Fibroblast of skin of right quadriceps (primary cell): ENCODE measurements at places on chromosomes 1 and 21.
A peak's percentile ranks its signal among the peaks of the same experiment; 100 is the strongest.

DNA sequence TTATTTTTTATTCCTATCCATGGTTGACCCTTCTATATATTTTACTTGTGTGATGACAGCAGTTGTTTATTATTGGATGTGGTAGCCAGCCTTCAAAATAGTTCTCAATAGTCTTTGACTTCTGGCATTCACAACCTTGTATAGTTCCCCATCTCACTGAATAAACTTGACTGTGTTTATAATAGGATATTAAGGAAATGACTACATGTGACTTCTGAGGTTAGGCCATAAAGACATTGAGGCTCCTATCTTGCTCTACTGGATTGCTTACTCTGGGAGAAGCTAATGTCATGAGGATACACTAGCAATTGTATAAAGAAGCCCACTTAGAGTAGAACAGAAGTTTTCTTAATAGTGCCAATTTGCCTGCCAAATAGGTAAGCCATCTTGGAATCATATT is 231.8 kb downstream of the NEGR1 start:
- DNase-seq = no peak

DNA sequence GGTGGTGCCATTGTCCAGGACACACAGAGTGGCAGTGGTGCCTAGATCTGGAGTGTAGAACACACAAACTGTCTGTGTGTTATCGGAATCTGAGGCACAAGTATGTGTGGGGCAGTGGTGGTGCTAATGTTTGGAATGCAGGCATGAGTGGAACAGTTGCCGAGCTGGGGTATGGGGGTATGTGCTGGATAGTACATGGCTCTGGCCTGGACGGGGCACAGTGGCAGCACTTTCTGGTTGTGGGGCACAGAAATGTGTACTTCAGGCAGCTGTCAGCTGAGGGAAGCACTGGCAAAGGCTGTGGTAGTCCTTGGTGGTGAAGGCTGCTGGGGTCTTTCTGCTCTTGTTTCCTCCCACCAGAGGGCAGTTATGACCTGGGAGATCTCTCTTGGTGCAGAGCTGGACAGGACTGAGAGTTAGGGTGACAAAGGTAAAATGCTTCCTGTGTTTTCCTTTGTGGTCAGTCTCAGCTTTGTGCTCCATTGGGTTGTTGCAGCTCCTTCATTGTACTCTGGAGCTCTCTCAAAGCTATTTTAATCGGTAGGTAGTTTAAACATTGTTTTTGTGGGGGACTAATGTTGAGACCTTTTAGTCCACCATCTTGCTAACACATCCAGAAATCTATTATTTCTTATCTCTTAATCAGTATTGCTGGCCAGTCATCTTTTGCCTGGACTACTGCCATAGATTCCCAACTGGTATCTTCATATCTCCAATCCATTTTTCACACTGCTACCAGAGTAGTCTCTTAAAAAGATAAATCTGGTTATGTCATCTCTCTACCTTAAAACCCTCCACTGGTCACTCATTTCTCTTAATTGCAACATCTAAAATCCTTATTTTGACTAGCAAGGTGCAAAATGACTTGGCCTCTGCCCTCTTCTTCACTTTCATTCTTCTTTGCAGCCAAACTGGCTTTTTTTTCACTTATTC is 83.9 kb upstream of the NBPF4 start:
- DNase-seq = no peak

DNA sequence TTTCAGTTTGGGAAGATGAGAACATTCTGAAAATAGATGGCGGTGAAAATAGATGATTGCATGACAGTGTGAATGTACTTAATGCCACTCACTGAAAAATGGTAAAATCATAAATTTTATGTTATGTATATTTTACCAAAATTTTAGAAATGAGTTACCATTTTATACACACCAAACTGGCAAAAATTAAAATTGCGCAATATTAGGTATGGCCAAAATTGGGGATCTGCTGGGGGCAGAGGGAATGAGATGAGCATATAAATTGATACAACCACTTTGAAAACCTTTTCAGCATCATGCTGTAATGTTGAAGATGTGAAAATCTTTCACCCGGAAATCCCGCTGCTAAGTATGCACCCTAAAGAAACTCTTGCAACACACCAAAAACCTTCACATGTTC is 10.8 kb upstream of the TMPRSS2 start:
- no peak for DNase-seq

DNA sequence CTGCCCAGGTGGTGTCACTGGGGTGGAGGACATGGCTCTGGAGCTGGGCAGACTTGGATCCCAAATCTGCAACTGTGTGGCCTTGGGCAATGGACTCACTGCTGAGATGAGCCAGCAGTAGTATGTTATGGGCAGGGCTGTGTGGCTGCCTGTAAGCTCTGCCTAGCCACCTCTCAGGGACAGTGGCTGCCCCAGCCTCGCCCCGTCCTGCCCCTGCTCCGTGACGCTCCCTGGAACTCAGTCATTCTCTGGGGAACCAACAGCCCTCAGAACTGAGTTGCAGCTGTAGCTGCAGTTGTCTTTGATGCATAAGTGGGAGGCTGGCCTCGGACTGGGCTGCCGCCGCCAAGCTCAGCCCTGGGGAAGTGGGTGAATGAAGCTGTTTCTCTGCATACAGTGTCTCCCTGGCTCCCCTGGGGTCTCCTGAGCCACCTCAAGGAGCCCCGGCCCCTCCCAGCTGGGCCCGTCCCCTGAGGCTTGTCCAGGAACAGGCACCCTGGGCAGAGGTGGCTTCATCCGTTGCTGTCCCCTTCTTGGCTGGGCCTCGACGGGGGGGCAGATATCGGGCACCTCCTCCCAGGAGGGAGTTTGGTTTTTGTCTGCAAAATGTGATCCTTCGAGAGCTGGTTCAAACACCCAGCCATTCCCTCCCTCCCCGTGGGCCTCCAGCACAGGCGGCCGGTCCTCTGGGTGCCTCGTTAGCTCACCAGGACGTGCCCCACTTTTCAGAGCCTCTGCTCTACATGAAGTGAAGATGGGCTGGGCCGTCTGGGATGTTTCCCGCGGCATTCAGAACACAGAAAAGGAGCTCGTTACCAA is 26.2 kb upstream of the PLCH2 start:
- DNase-seq = no peak

DNA sequence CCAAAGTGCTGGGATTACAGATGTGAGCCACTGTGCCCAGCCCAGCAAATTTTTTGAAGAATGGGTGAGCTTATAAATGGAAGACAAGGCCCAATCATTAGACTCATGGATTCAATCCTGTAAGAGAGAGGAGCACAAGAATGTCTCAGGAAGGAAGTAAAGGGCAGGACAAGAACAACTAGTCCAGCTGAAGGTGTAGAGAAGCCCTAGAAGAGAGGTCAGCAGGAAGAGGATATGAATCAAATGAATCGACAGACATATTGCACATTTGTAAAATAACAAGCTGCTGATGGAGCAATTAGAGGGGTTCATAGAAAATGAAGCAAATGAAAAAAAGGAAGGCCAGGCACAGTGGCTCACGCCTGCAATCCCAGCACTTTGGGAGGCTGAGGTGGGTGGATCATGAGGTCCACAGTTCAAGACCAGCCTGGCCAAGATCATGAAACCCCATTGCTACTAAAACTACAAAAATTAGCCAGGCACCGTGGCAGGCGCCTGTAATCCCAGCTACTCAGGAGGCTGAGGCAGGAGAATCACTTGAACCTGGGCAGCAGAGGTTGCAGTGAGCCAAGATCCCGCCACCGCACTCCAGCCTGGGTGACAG is 74.9 kb downstream of the MIS18A start:
- no peak for DNase-seq

DNA sequence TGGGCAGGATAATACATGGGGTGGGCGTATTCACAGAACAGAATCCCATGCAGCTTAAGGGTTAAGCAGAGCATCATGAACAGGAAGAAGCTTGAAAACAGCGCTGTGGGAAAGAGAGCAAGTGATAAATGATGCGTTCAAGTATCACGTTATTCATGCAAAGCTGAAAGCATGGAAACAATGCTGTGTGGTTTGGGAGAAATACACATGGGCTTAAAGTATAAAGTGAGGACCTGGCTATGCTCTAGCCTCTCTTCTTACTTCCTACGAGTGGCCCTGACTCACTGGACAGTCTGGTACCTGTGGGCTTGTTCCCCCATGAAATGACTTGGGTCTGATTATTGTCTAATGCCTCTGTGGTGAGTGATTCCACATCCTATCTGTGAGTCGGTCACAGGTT is 25.7 kb downstream of the TMPRSS2 start:
- peak; percentile 79 for DNase-seq

DNA sequence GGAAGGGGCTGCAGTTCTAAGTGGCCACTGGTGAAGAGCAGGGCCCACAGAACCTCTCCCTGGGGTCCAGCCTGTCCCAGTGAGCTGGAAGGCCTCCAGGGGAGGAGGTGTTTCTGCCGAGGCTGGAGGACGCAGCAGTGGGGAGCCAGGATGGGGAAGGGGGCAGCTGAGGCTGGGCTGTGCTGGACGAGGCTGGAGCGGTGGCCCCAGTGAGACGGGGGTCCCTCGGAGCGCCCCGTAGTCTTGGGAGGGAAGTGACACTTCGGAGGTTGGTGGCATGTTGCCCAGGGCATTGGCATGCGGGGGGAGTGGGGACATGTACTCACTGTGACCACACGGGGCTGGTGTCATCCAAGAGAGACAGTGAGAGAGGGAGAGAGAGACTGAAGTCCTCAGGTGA is 33.5 kb downstream of the AJAP1 start:
- no peak for DNase-seq

- no peak for DNase-seq
Measured at GRCh38 chr1:109252893-109253802, 3.8 kb downstream of the CELSR2 start.

- no peak for DNase-seq
Measured at GRCh38 chr1:160101717-160102522, 3.5 kb upstream of the IGSF8 start.

- no peak for DNase-seq
Measured at GRCh38 chr21:38377165-38378088, 120.6 kb downstream of the KCNJ15 start.

DNA sequence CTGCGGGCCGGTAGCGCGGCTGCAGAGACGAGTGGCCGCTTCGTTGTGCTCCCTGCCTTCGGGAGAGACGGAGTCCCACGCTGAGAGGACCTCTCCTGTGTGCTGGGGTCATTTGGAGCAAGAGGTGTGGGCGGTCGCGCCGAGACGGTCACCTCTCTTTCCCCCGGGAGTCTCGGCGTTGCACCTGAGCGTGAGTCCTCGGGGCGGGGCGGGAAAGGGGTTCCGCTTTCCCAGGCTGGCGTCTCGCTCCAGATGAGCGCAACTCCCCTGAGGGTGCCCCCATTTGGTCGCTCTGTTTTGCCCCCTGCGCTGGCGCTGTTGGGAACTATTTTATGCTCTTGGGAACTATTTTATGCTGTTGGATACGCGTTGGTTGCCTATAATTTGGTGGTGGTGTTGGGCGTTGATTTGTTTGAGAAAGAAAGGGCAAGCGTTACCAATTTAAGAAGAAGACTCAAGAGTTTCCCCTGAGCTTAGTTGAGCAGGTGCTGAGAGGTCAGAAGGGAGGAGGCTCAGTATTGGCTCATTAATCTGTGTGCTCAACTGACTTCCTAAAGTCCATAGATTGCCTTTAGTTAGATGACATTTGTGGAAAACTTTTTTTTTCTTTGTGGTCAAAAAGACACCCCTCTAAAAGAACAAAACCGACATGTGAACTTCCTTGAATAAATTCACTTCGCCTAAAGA is 683 bp downstream of the LRRC8B start:
- peak; percentile 14 for DNase-seq

DNA sequence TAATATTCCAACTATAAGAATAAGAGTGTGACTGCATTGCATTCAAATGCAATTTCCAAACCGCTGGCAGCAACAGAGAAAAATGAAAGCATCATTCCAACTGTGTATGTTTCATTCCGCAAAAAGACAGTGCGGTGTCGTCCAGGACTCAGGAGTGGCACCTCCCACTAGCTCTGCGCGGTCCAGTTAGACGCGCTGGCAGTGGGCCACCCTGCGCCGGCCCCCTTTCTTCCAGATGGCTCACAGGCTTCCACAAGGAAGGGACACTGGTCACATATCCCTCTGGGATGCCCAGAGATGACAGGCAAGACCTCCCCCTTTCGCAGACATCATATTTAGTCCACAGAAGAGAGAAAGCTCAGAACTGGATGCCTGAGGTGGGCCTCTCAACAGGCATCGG is 11.9 kb downstream of the WRAP73 start:
- no peak for DNase-seq

DNA sequence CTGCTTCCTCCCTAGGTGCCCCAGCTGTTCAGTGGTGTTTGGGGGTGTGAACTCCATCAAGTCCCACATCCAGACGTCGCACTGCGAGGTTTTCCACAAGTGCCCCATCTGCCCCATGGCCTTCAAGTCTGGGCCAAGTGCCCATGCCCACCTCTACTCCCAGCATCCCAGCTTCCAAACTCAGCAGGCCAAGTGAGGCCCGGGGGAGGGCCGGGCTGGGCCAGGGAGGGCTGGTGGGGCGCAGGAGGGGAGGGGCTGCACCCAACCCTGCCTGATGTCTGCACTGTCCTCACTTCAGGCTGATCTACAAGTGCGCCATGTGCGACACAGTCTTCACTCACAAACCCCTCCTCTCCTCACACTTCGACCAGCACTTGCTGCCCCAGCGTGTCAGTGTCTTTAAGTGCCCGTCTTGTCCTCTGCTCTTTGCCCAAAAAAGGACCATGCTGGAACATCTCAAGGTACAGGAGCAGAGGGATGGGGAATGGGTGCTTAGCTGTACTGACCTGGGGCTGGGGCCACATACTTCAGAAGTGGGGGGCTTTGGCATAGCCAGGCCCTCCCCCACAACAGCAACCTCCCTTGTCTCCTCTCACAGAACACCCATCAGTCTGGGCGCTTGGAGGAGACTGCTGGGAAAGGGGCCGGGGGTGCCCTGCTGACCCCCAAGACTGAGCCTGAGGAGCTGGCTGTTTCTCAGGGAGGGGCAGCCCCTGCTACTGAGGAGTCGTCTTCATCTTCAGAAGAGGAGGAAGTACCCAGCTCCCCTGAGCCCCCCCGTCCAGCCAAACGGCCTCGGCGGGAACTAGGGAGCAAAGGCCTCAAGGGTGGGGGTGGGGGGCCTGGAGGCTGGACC is 7.2 kb downstream of the ZNF687 start:
- DNase-seq = no peak

GRCh38 chr1:164662462-164662861 is 103.5 kb downstream of the PBX1 start:
- DNase-seq = no peak

GRCh38 chr1:153510984-153511410 is 24.8 kb downstream of the S100A6 start:
- DNase-seq = peak; percentile 76

GRCh38 chr1:78651241-78651640 is 1.6 kb downstream of the IFI44 start:
- peak; percentile 81 for DNase-seq

- DNase-seq = no peak
Measured at GRCh38 chr1:234704106-234704887, 94.3 kb upstream of the IRF2BP2 start.

- DNase-seq = peak; percentile 50
Measured at GRCh38 chr1:56376188-56376984, 203.0 kb downstream of the PLPP3 start.
